Islet precursor cell (in vitro differentiated cells): ENCODE measurements at places on chromosomes 4 and X.

DNA sequence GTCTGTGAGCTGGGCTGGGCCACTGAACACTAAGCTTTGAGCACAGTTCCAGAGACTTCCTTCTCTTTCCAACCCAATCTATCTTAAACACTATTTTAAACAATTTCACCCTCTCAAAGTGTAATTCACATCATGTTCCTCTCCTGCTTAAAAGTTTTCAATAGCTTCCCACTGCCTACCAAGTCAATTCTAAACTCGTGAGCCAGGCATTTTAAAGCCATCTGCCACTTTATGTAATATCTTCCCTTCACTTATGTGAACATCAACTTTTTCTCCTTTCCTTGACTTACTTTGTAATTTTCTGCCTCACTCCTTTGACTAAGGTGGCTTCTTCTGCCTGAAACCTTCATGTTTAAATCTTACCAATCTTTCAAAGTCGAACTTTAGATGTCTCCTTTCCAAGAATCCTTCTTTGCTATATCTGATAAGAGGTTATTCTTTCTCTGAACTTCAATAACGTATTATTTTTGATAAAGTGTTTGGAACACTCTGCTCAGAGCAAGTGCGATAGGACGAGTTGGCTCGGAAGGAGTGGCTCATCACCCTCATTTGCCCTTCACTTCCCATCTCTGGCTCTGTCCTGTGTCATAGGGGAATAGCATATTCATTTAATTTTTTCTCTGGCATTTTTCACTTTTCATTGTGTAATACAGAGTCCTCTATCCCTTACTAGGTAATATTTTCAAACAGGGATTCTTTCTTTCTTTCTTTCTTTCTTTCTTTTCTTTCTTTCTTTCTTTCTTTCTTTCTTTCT lies 13.0 kb upstream of the SPARCL1 start:
- no peak for DNase-seq

- no peak for DNase-seq
Observed at GRCh38 chr4:55378617-55379467, 16.9 kb upstream of the TMEM165 start.

GRCh38 chr4:71259911-71260331 lies 78.9 kb upstream of the SLC4A4 start:
- no peak for DNase-seq

DNA sequence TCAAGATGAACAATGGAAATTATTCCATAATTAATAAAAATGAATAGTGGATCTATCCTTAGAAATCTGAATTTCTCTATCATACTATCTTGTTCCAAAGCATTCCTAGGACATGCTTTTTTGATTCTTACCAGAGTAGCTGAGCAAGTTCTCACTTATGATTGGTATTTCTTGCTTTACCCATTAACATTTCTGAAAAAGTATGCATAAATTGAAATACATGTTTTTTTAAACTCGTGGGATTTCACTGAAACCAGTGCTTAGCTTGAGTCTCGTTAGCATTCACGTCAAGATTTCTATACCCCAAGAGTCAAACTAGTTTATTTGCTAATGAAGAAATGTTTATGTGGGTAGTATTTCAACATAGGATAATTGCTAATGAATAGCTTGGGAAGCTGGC lies 89.0 kb downstream of the ELOVL6 start:
- no peak for DNase-seq

DNA sequence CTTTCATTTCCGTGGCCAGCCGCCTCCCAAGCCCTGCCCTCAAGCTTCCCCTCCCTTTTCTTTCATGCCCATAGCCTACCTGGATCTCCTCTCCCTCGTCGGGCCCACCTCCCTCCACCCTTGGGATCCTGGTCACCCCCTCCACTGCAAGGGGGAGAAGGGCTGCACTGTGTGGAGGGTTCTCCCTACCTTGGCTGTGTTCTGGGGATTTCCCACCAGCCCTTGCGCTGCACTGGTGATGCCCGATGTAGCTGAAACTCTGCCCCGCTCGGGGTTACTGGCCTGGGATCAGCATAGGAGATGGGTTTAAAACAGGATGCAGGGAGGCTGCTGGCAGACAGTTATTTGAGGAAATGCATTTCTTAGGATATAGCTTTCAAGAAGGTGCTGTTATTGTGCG lies 128.9 kb downstream of the TBL1X start:
- DNase-seq, result no peak

DNA sequence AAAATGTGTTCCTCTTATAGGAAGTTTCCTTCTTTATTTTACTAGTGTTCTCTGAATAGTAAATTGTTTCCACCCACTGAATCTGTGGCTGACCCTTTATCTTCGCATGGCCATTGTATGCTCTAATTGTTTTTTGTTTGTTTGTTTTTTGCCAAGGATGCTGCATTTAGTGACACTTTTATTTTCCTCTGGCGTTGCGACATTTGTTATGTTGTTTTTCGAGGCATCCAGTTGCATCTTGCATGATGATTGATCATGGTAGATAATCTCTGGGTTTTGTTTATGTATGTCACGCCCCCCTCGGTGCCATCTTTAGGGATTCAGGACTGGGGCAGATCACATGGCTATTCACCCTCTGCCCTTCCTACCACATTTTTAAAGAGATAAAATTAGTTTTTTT lies 2.2 kb downstream of the NMU start:
- no peak for DNase-seq

GRCh38 chr4:170087163-170087700 lies 2.5 kb downstream of the AADAT start:
- DNase-seq, result no peak

GRCh38 chr4:26455571-26455970 lies 34.7 kb downstream of the CCKAR start:
- DNase-seq, result peak; percentile 16

DNA sequence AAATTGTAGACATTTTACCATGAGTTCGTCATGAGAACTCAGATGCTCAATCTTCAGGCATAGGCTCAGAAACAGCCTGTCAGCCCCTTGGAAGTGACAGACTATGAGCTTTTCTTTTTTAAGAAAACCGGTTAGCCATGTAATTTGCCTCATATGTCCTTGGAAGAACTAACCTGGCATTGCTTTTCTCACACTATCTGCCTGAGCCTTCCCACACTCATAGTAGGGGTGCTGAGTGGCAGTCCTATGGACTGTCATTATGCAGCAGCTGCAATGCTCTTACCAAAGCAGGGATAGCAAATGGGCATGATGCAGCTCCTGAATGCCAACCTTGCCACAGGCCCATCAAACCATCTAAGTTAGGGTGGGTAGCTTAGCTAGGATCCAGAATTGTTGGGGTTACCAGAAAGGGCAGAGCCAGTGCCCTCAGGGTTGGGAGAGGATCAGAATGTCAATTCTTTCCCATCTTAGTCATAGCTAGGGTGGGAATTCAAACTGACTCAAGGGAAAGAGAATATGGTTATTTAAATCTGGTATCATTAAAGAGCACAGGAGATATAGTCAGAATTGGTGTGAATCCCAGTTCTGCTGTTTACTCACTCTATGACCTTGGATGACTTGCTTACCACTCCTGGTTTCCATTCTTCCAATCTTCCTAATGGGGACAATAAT lies 230.6 kb upstream of the CPEB2 start:
- no peak for DNase-seq

GRCh38 chr4:126976850-126977632 lies 655.7 kb upstream of the INTU start:
- DNase-seq, result peak; percentile 82

DNA sequence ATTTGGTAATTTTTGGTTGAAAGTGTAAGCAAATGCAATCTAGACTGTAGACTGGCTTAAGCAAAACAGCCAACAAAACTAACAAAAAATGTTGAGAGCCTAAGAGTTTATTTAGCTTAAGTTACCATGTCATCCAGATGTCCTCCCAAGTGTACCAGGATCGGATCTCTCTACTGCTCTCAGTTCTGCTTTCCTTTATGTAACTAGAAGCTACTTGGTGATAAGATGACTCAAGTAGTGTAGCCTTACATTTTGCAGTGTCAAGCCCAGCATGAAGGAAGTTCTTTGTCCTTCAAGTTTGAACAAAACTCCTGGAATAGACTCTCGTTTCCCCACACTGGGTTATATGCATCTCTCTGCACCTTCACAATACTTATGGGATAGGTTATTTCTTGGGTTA lies 1500.0 kb downstream of the STIM2 start:
- no peak for DNase-seq

DNA sequence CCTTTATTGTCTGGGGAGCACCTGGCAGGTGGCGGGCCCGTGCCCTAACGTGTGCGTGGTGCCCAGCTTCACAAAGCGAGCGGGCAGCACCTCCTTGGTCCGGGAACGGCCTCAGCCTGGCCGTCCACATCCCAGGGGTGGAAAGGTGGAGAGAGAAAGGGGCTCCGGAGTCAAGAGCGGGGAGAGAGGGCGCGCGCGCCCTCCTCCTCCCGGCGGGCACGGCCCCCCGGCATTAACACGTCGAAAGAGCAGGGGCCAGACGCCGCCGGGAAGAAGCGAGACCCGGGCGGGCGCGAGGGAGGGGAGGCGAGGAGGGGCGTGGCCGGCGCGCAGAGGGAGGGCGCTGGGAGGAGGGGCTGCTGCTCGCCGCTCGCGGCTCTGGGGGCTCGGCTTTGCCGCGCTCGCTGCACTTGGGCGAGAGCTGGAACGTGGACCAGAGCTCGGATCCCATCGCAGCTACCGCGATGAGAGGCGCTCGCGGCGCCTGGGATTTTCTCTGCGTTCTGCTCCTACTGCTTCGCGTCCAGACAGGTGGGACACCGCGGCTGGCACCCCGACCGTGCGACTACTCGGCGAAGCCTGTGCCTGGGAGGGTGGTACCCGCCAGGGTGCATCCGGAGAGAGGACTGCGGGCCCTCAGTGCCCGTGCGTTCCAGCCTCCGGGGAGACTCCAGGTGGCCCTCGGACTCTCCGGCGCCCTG lies at the start of gene KIT:
TSS of gene KIT (plus strand) at position 407 of the 701 bp plus-strand sequence. CDS start at position 465, 58 bp downstream.
- peak; percentile 90 for DNase-seq

- DNase-seq, result no peak
Observed at GRCh38 chr4:102687373-102687981, 73.3 kb downstream of the MANBA start.

- no peak for DNase-seq
Observed at GRCh38 chr4:138408758-138409157, 166.6 kb upstream of the SLC7A11 start.

GRCh38 chr4:150569384-150569987 lies 12.5 kb upstream of the MAB21L2 start:
- no peak for DNase-seq

GRCh38 chr4:27429364-27429871 lies 568.8 kb downstream of the STIM2 start:
- DNase-seq, result peak; percentile 70

DNA sequence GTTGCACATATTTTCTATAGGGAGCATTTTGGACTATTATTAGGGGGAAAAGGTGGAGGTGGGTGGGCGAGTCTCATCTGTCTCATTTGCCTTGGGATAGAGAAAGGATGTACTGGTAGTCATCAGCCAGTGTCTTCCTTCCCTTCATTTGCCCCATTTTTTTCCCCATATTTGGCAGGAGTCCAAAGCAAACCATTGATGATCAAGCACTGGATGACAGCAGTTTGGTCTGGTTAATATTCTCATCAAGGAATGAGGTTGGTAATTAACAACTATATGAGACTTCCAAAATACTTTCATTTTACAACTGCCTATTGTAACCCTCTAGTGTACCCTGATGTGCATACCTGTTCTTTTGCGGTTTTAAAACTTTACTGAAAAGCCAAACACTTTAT lies 22.6 kb upstream of the IGFBP7 start:
- no peak for DNase-seq

DNA sequence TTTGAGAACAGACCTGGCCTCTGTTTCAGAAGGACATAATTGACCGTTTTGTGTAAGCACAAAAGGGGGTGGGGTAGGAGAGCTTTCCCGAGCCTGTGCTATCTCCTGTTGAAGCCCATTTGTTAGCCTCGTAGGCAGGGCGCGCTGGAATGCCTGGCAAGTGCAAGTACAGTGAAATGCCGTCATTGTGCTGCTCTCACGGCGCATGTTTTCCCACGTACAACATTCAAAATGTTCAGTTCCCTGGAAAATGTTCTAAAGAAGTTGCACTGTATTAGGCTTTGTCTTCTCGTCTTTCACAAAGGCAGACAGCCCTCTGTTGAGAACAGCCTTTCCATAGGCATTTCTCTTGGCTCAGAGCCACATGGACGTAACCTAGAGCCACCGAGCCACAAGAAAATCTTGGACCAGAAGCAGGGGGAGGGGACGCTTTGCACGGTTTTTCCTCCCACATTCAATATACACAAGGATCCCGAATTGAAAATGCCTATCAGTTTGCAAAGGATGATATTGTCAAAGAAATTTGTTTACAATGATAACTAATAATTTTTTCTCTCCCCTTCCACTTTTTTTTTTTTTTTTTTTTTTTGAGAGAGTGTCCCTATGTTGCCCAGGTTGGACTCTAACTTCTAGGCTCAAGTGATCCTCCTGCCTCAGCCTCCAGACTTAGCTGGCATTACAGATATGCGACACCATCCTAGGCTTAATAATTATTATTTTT lies 54.6 kb upstream of the RAPGEF2 start:
- DNase-seq, result peak; percentile 87

GRCh38 chr4:24468071-24468470 lies 116.3 kb downstream of the DHX15 start:
- DNase-seq, result no peak

GRCh38 chr4:38308728-38309311 lies 348.6 kb downstream of the PTTG2 start:
- no peak for DNase-seq

DNA sequence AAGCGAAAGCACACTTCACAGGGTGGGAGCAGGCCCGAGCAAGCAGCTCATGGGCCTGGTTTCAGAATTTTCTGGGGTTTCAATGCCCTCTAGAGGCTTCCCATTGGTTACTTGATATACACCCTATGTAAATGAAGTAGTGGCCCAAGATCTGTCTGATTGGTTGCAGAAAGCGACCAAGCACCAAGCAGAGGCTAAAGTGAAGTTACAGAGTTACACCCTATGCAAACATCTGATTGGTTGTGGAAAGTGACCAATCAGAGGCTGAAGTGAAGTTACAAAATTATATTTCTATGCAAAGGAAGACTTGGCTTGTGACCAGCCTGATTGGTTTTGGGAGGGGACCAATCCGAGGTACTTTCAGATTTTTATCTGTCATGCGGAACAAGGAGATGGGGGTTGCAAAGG lies 8.2 kb downstream of the FHIP1A start:
- DNase-seq, result no peak

GRCh38 chrX:148043271-148043855 lies 62.2 kb downstream of the FMR1NB start:
- peak; percentile 64 for DNase-seq

- DNase-seq, result no peak
Observed at GRCh38 chrX:13334491-13334890, 14.6 kb upstream of the ATXN3L start.

- DNase-seq, result peak; percentile 87
Observed at GRCh38 chr4:75940692-75941253, at the start of gene NAAA. Gene NAAA (minus strand): TSS chr4:75941013. CDS start chr4:75940949, 64 bp downstream.

- DNase-seq, result peak; percentile 51
Observed at GRCh38 chrX:74613370-74614092, 893 bp downstream of the RLIM start.

DNA sequence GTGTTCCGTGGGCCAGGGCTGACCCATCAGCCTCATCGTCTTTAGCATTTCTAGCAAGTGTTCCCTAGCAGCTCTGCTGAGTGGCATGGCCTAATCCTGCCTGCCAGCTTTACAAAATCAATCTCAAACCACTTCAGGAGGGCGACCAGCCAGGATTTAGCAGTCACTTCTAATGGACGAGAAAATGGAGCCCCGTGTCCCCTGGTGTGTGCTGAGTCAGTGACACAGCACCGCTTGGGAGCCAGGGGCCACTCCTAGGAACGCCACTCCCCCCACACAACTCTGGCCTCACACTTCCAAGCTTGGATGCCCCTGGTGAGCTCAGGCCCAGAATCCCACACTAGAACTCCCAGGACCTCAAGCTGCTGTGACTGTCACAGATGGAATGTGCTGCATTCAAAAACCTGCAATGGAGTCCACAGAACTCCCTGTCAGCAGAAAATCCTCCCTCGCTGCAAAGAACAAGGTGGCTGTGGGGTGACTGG lies 311.2 kb upstream of the GATB start:
- DNase-seq, result peak; percentile 76
